ENCODE measurements at places on chromosomes 7 and 10. TPM values are rescaled to one million over a fixed set of nuclear protein-coding genes. Genes with fewer than 3 reads are reported as not detected.

The FAM13C gene
- polyA plus RNA-seq = 7.2 TPM

The CLCN1 gene
- 0.21 TPM for polyA plus RNA-seq

The FAM237B gene
- polyA plus RNA-seq = 0.40 TPM

The TFPI2 gene
- polyA plus RNA-seq = 8.3 TPM

The NAT16 gene
- 0.13 TPM for polyA plus RNA-seq

The ATP6V0A4 gene
- 67.5 TPM for polyA plus RNA-seq

The HYAL4 gene
- 0.19 TPM for polyA plus RNA-seq

The ST7 gene
- polyA plus RNA-seq = 28.1 TPM

Measured in right renal pelvis (tissue), 4 donors.